ENCODE measurements at places on chromosomes 12 and 14. TPM values are rescaled to one million over a fixed set of nuclear protein-coding genes. Genes with fewer than 3 reads are reported as not detected.
A peak's percentile ranks its signal among the peaks of the same experiment; 100 is the strongest.

The IL26 gene
- not detected for total RNA-seq

The MDGA2 gene
- total RNA-seq, result 0.17 TPM

The IL31 gene
- total RNA-seq, result not detected

- DNase-seq, result no peak
These were observed 432.6 kb downstream of the C12orf50 start for GRCh38 chr12:87596636-87597035.

GRCh38 chr14:100738269-100738691 lies 11.6 kb downstream of the DLK1 start:
- no peak for DNase-seq

DNA sequence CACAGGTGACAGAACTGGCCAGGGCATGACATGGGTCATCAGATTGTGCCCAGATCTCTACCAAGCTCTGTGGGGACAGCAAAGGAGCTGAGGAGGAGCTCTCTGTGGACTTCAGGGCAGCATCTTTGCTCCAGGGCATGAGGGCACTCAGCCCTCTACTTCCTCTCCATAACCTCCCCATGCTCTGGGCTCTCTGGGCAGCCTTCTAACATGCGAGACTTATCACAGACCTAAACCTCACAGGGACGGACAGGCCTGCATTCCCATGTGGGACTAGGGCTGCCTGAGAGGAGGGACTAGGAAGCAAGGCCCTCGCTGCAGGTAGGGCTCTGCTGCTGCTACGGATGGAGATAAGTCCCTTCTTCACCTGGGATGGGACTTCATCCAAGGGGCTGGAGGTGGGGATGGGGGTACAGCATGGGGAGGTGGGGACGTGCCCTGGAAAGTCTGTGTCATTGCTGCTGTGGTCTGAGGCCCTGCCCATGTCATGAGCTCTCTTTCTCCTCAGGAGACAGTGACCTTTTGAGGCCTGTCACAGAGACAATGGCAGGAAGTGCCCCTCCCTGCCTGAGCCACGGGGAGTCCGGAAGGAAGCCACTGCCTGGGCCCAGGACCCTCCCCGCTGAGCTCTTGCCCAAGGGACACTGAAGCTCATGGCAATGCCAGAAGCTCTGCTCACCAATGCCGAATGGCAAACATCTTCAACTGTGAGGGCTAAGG lies 44.1 kb downstream of the PITPNM2 start:
- DNase-seq, result no peak

DNA sequence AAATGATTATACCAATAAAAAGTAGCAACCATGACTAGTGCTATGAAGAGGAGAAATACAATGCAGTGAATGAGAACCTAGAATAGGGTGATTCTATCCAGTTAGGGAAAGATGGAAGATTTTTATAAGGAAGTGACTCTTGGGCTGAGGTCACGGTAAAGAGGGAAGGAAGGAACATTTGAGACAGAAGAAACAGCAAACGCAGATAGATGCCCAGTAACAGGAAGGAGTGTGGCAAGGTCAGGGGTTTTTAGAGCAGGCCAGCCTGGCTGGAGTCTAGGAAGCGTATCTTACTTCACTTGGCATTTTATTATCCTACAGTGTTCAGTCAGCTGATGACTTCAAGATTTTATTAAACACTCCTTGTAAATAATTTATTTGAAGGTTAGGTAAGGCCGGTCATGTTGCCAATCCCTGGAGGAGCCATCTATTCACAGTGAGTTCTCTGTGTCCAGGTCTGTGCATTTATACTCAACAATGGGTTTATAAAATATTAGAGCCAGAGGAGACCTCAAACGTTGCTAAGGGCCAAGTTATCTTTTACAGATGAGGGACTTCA lies 170.6 kb downstream of the PRKCH start:
- no peak for DNase-seq

DNA sequence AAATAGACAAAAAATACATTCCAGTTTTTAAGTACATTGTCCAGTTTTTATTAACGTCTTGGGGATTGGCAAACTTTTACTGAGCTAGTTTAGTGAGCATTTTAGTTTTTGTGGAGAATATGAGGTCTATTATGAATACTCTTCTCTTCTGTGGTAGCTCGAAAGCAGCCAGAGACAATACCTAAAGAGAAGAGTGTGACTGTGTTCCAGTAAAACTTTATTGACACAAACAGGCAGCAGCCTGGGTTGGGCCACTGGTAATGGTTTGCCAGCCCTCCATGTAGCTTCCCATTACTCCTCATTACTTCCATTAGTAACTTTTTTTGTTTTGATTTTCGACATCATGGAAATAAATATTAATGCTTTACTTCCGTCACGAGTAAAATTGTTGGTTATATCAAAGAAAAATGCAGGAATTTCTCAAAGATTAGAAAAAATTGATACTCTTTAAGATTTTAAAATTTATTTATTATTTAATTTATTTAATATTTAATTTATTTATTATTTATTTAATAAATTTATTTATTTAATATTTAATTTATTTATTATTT lies 19.6 kb downstream of the RMST start:
- no peak for DNase-seq

GRCh38 chr12:32309811-32310736 lies 89.3 kb upstream of the FGD4 start:
- no peak for DNase-seq

- no peak for DNase-seq
These were observed 3.9 kb downstream of the ANO4 start for GRCh38 chr12:100798286-100799160.

- no peak for DNase-seq
These were observed 1385.8 kb upstream of the FLRT2 start for GRCh38 chr14:84144166-84144565.

GRCh38 chr12:65152012-65152411 lies 17.4 kb upstream of the LEMD3 start:
- peak; percentile 69 for DNase-seq

GRCh38 chr12:26971963-26972362 lies 33.7 kb downstream of the FGFR1OP2 start:
- no peak for DNase-seq

DNA sequence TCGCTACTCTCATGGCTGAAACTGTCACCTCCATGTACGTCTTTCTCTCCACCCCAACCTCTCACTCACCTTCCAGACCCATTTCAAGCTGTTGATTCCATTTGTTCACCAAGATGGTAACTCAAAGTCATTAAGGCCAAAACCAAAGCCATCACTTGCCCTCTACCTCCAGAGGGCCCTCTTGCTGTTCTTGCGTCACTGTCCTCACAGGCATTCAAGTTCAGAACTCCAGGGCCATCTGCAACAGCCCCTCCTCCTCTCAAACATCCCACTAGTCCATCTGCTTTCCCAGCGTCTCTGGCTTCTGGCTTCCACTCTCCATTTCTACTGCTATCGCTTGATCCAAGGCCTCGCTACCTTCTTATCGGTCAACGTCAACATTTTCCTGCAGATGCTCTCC lies 74.5 kb downstream of the VWF start:
- no peak for DNase-seq

GRCh38 chr12:4451694-4452093 lies 6.1 kb upstream of the FGF6 start:
- no peak for DNase-seq

DNA sequence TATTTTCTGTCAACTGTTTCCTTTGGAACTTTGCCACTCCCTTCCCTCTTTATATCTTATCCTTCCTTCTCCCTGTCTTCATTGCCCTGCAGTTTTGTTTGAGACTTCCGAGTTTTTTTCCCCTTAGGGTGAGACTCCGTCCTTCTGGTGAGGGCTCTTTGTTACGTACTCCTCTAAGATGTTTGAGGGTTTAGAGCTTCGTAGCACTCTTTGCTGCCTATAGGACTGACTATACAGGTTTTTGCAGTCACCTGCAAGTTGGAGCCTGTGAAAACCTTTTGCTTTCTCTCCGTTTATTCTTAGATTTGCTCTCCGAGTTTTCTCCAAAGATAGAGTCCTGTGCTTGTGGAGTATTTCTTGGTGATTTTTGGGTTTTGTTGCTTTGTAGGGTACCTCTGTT lies 41.7 kb upstream of the MYRFL start:
- DNase-seq, result no peak

- no peak for DNase-seq
These were observed 241.3 kb upstream of the TMEM132C start for GRCh38 chr12:128025589-128026245.

- no peak for DNase-seq
These were observed 412.4 kb downstream of the PCNX1 start for GRCh38 chr14:71319666-71320065.

GRCh38 chr14:23573384-23574015 lies 5.1 kb downstream of the JPH4 start:
- no peak for DNase-seq

- no peak for DNase-seq
These were observed 556.7 kb upstream of the FBXO33 start for GRCh38 chr14:39988939-39989338.

- no peak for DNase-seq
These were observed 68.8 kb downstream of the LLPH start for GRCh38 chr12:66061557-66062289.

- DNase-seq, result no peak
These were observed 4.5 kb downstream of the ALKBH2 start for GRCh38 chr12:109088818-109089217.

- peak; percentile 42 for DNase-seq
These were observed 114.4 kb upstream of the OVCH1 start for GRCh38 chr12:29611906-29612305.

DNA sequence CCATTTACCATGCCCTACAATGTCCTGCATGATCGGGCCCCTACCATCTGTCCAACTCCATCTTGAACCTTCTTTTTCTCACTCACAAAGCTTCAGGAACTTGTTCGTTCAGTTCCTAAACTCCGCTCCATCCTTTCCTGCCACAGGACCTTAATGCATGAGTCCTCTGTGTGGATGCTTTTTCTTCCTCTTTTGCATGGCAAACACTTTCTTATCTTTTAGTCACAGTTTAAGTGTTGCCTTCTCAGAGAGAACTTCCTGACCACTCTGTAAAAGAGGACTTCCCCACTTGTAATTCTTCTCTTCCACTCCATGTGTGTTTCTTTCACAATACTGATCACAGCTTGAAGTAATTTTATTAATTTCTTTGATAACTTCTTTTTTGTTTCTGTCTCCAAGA lies 54.4 kb upstream of the ETV6 start:
- no peak for DNase-seq

- no peak for DNase-seq
These were observed 30.7 kb upstream of the GARIN2 start for GRCh38 chr14:67158566-67158965.

DNA sequence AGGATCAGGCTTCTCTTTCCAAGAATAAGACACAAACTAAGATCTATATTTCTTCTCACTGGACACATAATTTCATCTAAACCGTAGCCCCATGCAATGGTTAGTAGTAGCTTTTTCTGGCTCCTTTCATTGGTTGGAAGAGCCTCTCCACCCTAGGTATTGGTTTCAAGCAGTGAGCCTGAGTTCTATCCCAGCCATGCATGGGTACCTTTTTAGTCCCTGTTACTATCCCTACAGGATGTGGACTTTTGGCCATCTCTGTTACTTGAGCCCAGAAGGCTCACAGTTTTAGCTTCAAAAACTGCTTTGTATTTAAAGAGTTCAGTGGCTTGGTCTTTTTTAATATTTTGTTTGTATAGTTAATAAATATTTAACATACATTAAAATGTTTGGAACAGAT lies 16.1 kb downstream of the PPM1A start:
- DNase-seq, result no peak

DNA sequence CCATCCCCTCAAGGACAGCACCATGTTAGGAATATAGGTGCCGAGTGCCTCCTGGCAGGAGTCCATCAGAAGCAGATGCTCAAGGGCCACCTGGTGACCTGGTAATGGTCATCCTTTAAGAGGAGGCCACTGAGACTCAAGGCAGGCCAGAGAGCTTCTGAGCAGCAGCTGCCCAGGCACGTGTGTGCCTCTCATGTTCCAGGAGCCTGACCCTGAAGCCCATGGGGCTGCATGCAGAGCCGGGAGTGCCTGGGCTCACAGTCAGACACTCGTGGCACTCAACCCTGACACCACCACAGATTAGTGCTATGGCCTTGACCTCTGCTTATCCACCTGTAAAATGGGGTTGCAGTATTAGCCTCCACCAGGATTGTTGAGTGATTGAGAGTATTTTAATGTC lies 45.6 kb downstream of the C14orf132 start:
- no peak for DNase-seq

GRCh38 chr14:99616832-99617800 lies 13.1 kb upstream of the CCDC85C start:
- no peak for DNase-seq

DNA sequence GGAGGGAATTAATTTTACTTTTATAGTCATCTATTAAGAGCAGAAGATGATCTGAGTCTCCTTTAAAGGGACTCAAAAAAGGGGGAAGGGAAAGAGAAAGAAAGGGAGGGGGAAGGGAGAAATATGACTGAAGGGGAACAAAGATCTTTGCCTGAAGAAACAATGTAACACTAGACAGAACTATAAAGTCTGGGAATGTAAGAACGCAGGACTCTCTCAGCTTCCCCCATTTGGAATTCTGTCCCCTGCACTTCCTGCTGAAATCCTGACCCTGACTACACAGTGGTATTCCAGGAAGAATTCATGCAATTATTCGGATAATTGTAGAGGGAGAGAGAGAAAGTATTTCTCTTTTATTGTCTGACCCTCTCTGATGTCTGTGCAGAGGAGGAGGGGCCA lies 8.6 kb upstream of the HOXC11 start:
- DNase-seq, result no peak

DNA sequence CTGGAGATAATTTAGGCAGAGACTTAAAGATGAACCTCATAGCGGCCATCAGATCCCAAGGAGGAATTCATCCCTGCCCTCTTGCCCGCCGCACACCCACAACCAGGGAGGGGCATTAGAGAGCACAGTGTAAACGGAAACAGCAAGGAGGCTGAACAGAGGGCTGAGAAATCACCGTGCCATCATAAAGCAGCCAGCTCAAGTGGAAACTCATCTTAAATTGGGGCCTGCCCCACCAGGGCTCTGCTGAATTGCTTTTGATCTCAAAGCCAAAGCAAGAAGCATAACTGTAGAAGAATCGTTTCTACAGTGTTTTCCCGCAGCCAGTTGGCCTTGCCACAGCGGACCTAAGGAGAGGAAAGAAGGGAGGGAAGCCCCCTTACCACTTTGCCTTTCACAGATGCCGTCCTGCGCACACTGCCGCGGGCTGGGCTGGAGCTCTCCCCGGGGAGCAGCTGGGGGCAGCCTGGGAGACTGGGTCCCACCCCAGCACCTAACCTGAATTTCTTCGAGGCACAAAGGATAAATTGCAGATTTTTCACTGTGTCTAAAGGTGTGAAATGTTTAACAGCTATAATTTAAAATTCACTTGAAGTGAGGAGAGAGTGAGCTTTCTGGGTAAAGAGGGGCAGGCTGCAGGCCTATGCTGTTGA lies 51.8 kb upstream of the MMP17 start:
- DNase-seq, result no peak
